NCI-H146 (cell line): ENCODE measurements at places on chromosomes 11 and 22.
A peak's percentile ranks its signal among the peaks of the same experiment; 100 is the strongest.

GRCh38 chr11:115591380-115591779 lies 87.2 kb upstream of the CADM1 start:
- DNase-seq = peak; percentile 11

- no peak for DNase-seq
These were observed 90.2 kb downstream of the OPCML start for GRCh38 chr11:133441964-133442660.

GRCh38 chr22:39996732-39997131 lies 2.0 kb downstream of the FAM83F start:
- peak; percentile 39 for DNase-seq

DNA sequence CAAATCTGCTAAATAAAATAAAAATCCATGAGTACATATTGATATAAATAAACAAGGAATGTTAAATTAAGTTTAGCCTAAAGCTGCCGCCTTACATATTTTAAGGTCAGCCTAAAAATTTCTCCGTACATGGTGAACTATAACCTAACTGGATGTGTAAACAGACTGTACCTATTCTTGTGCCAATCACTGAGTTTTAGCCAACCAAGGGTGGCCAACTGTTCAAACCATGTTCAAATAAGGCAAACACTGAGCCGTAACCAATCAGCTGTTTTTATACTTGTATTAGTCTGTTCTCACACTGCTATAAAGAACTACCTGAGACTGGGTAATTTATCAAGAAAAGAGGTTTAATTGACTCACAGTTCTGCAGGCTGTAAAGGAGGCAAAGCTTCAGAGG lies 8.6 kb upstream of the QSER1 start:
- DNase-seq = no peak

- no peak for DNase-seq
These were observed 31.0 kb downstream of the PACS1 start for GRCh38 chr11:66101066-66101464.

GRCh38 chr22:47384977-47385376 lies 622.5 kb downstream of the TBC1D22A start:
- no peak for DNase-seq

DNA sequence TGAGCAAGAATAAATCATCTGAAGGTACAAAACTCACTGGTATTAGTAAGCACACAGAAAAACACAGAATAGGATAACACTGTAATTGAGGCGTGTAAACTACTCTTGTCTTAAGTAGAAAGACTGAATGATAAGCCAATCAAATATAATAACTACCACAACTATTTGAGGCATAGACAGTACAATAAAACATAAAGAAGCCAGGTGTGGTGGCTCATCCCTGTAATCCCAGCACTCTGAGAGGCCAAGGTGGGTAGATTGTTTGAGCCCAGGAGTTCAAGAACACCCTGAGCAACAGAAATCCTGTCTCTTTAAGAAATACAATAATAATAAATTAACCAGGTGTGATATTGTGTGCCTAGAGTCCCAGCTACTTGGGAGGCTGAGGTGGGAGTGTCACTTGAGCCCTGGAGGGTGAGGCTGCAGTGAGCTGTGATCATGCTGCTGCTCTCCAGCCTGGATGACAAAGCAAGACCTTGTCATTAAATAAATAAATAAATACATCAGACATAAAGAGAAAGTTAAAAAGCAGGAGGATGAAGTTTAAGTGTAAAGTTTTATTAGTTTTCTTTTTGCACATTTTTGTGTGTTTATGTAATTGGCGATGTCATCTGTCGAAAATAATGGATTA lies 390.6 kb downstream of the DYNC2H1 start:
- DNase-seq = no peak

GRCh38 chr11:60992842-60993409 lies 21.4 kb downstream of the CD6 start:
- peak; percentile 19 for DNase-seq

- no peak for DNase-seq
These were observed 30.2 kb upstream of the APOA1 start for GRCh38 chr11:116867619-116868018.

GRCh38 chr11:3942160-3942955 lies 86.9 kb downstream of the STIM1 start:
- no peak for DNase-seq

DNA sequence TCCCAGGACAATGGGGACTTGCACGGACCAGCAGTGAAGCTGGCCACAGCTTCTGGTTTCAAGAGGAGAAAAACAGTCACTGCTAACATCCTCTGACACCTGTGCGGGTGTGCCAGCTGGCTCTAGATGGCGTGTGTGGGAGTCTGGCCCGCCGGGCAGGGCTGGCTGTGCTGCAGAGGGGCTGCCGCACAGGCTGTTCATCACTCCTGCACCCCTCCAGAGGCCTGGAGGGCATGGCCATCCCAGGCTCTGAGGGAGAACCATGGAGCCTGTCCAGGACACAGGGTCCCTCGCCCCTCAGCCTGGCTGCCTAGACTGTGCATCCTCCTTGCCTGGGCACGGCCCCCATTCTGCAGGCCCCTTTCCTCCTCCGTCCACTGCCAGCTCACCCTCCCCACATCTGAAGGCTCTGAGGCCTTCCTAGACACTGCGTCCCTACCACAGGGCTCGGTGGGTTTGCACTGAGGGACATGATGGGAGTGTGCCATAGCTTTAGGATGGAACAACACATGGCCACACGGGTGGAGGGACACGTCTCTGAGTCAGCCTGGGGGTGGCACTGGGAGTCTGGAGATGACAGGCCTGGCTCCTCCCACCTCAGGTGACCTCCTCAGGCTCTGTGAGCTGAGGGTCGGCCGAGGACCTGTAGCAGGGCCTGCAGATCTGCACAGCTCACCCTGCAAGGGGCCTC lies 42.1 kb upstream of the GNB1L start:
- no peak for DNase-seq

- DNase-seq = no peak
These were observed 901.2 kb downstream of the METTL15 start for GRCh38 chr11:29009426-29009825.

GRCh38 chr11:120622189-120622875 lies 110.8 kb downstream of the GRIK4 start:
- no peak for DNase-seq

DNA sequence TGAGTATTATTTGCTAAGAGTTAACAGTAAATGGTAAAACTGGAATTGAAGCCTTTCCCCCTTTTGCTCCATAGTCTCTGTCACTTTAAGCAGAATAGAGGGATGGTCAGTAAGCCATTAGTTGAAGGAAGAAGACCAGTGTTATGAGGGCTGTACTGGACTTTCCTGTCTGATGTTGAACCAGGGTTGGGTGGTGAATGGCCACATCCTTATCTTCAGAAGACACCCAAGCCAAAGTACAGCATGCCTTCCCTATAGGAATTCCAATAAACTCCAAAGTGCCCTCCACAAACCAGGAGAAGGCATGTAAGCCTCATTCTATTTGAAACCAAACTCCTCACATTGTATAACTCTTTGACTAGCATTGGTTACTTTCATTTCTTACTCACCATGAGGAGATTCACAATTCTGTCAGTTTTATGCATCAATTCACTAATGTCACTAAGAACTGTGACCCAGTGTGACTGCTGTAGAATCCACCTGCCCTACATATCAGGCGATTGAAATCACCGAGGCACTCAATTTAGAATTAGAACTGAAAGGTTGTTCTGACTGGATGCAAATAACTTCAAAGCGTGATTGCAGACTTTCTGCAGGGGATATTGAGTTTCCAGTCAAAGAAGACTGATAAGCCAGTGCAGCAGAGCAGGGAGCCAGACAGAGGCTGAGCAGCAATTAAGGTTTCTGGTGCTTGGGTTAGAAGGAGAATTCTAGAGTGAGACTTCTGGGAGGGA lies 107.1 kb upstream of the DDI1 start:
- DNase-seq = no peak

DNA sequence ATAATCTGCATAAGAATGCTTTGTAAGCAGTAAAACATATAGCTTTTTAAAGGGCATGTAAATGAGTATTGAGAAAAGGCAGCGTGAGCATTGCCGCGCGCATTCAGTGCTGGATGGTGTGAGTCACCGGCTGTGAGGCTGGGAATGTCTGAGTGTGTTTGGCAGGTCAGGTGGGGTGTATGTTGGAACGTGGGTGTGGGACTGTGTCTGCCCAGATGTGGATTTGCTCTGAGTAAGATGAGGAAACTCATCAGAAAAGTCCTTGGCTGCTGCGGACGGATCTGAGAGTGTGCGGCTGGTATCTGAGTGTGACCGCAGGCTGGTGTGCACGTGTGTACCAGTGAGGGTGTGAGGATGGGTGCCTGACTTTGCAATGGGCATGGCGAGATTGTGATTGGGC lies 66.2 kb upstream of the NECTIN1 start:
- no peak for DNase-seq

DNA sequence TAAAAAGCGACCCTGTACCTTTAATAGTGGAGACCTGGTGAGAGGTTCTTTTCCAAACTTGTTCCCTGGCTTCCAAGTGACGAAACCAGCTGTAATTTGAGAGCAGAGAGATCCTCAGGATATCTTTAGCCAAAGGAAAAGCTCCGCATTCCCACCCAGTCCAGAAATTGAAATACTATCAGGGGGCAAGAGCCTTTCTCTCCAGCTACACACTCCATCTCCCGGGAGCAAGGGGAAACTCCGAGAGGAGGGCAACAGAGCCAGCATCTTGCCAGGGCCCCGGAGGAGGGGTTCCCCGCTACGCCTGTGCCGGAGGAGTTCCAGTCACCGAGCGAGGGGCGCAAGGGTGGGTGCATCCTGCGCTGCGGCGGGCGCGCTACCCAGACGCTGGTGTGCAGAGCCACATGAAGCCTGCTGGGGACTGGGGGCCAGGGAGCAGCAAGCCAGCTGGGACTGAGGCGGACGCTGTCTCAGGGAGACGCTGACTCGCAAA lies at the start of gene FIBIN:
TSS of gene FIBIN (plus strand) at position 148 of the 493 bp plus-strand sequence. CDS start 415 bp downstream, outside the sequence.
- DNase-seq = no peak

DNA sequence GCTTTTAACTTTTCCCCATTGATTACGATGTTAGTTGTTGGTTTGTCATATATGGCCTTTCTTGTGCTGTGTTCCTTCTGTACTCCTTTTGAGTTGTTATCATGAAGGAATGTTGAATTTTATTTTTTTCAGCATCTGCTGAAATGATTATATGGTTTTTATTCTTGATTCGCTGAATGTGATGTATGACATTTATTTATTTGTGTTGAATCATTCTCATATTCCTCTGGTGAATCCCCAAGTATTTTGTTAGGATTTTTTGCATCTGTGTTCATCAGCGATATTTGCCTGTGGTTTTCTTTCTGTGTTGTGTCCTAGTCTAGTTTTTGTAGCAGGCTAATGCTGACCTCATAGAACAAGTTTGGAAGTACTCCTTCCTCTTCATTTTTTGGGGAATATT lies 78.2 kb downstream of the GGT1 start:
- no peak for DNase-seq

GRCh38 chr11:3984896-3985295 lies 109.7 kb upstream of the RRM1 start:
- no peak for DNase-seq

GRCh38 chr22:20436307-20436767 lies 1.3 kb downstream of the SCARF2 start:
- no peak for DNase-seq
